ENCODE measurements at places on chromosomes 7 and 10. TPM values are rescaled to one million over a fixed set of nuclear protein-coding genes. Genes with fewer than 3 reads are reported as not detected.

GRCh38 chr7:158271646-158272045, 316.0 kb downstream of the PTPRN2 start:
- no peak for DNase-seq

DNA sequence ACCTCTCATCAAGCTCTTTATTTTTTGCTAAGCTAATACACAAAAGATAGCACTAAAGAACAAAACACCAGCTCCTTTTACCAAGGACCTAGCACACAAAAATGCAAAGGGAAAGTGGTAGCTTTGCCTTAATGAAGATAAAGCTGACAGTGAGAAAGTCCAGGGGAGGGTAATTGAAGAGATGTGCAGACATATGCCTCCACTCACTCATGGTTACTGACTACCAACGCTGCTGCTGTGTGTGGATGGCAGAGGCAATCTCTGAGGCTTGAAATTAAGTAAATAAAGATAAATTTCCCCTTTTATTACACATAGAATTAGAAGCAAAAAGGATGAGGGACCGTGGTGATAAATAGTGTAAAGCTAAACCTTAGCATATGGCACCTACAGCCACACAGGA, 87.0 kb downstream of the HGF start:
- no peak for DNase-seq

The PPP1R17 gene
- not detected for total RNA-seq

The GIMAP8 gene
- 2.9 TPM for total RNA-seq

The FFAR4 gene
- total RNA-seq: not detected

The SLC26A4 gene
- not detected for total RNA-seq

The UCN3 gene
- total RNA-seq: not detected

DNA sequence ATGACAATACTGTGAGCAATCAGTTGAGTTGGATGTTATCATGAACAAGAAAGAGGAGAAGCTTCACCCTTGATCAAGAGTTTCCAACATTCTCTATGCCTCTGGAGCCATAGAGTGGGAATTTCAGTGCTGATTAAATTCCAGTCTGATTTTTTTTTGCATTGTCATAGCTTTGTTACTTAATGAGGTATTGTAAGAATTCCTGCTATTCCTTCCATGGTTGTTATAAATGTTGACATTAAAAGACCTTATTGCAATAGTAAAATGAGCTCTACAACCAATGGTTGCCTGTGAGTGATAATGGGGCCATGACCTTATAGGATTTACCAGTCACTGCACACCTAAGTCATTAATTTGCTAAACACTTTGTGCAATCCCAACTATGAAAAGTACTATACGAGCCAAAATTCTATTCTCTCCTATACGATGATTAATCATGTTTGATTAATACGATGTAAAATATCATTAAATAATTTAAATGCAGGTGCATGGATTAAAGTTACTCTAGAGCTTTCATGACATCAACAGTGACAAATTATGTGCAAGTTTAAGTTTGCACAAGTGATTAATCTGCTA, 353.2 kb upstream of the KLF6 start:
- DNase-seq: no peak

- no peak for DNase-seq
Measured at GRCh38 chr7:40057292-40057691, 77.1 kb downstream of the MPLKIP start.

DNA sequence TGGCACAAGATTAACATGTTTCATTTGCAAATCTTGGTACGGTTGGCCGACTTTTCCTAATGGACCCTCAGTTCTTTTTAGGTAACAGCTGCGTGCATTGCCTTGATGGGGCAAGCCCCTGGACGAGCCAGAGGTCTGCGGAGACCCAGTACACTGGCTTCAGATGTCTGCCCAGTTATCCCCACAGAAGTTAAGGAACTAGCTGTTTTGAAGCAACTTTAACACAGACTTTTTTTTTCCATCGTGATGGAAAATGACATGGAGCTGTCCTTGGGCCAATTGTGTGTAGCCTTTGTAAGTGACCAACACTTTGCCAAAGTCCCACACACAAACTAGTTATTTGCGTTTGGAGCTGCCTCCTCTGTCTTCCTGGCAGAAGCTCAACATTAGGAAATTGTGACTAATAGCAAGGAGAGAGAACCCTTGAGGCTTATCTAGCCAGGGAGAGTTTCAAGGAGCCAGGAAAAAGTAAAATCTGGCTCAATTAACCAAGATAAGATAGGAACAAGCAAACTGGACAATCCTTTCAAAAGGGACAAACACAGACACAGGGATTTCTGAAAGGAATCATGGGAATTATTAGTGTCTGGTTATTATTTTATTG, 99.6 kb upstream of the BMPER start:
- DNase-seq: no peak

The LIPM gene
- not detected for total RNA-seq

- no peak for DNase-seq
Measured at GRCh38 chr7:4607311-4607729, 74.8 kb upstream of the FOXK1 start.

GRCh38 chr10:114685456-114685855, 27.4 kb upstream of the ABLIM1 start:
- DNase-seq: no peak

DNA sequence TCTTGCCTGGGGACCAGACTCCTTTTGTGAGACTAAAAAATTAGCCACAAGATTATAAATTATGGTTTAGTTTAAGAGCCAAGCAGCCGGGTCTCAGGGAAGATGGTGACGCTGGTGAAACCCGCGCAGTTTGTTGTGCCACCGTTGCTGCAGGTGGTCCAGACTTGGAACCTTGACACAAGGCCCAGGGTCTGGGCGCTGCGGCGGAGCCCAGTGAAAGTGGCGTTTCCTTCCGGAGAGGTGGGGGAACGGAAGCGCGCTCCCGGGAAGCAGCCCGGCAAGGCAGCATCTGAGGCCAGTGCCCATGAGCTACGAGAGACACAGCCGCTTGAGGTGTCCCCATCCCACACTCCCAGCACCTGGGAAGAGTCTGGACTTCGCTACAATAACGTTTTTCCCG, 131.6 kb downstream of the SKIDA1 start:
- DNase-seq: no peak

- DNase-seq: no peak
Measured at GRCh38 chr7:7764520-7765396, 46.4 kb upstream of the RPA3 start.

The SLC29A3 gene
- 2.5 TPM for total RNA-seq

DNA sequence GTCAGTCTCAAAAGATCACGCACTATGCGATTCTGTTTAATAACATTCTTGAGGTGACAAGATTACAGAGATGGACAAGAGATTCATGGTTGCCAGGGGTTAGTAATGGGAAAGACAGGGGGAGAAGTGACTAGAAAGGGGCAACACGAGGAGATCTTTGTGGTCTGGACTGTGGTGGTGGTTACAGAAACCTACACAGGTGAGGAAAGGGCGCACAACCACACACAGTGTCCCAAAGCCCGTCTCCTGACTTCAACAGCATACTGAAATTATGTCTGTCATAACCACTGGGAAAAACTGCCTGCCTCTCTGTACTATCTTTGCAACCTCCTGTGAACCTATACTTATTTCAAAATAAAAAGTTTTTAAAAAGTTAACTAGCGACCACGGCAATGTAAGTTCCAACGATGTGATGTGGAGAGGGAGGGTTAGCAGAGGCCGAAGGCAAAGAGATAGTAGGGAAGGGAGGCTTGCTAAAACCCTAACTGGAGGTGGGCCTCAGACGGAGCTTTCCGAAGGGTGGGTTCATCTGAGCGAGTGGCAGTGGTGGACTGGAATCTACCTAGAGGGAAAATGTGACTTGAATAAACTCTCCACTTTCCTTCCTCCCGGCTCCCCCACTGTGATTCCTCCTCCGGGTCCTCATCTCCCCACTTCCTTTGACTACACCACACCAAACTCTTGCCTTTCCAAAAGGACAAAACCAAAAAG, 43.7 kb downstream of the GNA12 start:
- no peak for DNase-seq

The SLC13A1 gene
- not detected for total RNA-seq

GRCh38 chr7:33495207-33495606, 365.8 kb downstream of the BBS9 start:
- no peak for DNase-seq

DNA sequence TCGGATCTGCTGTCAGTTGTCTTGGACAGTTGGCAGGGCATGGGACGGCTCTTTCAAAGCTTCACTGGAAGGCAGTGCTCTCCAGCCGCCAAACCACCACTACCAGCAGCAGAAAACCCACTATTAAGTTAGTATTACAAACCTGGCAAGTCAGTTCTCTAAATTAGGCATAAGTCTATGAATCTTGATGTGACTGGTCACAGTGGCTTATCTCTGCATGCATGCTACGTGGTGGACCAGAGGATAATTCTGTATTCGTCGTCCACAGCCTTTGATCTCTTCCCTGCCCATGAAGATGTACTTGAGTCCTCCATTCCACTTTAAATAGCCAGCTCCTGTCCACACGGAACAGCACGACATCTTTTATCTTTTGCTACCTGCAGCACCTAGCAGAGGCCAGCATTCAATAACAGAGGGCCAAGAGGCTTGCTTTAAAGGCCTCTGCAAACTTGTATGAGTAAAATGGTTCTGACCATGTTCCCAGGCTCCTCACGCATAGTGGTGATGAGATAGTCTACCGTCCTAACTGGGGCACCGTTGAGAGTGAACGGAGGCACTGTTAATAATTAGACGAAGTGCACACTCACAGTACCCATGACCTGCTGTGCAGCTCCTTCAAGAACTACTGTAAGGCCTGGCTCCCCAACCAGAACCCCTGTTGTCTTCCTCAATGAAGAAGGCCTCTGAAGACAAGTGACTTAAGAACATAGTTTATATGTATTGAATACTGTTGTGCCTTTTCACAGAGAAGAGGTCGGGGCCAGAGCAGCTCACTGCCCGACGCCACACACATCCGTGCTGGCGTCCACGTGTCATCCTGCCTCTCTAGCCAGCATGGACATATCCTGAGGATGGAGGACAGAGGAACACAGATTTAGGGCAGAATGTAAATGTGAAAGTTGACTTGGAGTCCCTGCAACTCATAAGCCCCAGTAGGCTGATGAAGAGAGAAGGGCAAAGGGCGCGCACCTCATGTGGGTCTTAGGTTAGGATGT, 1.0 kb downstream of the GPR146 start:
- DNase-seq: no peak

DNA sequence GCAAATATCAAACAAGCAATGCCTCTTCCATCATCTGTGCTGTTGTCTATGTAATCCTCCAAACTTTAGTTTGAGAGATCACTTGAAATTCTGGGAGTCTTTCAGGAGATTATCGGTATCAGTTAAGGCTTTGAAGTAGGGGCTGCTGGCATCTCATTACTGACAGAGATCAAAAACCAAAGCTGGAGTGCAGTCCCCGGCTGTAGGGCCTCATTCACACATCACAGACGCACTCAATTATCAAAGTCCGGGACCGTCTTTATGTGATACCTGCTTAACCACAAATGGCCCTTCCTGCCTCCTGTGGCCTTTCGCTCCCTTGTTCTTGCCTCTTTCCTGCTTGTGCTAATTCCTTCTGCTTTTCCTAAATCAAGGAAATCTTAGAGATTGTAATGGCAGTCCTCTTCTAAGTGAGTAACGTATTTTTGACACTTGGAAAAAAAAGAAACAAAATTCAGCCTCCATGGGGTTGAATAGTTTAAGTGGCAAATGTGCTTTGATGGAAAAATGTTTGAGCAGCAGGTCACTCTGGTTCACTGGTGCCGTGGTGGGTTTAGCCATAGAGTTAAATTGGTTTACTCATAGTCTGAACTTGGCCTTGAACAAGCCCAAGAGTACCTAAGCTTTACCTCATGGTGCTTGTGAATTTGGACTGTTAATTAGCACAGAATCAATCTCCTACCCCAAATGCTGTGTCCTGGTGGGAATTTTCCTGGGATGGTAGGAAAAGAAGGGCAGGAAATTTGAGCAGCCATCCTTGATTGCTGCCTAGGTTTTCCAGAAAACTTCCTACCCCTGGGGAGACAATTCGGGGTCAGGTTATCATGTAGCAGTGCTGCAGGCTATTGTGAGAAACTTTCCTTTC, 178.9 kb upstream of the LYZL1 start:
- DNase-seq: no peak

- no peak for DNase-seq
Measured at GRCh38 chr7:534959-535358, 15.3 kb upstream of the PDGFA start.

DNA sequence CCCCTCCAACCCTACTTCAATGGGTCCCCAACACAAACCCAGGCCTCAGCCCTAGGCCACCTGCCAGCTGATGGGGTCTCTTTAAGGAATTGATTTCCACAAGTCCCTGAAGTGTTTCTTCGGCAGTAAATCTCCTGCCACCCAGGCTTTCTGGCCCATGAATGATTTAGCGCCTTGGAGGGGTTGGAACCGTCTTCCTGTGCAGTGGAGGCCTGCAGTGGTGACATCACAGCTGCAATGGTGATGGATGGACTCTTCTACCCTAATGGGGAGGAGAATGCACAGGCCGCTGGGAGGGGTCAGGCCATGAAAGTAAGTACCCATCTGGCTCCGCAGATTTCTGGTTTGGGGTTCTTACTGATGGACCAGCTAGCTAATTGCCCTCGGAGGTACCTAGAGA, 163.8 kb downstream of the UBE2H start:
- DNase-seq: no peak

GRCh38 chr7:119900996-119901672, 371.8 kb upstream of the KCND2 start:
- no peak for DNase-seq

The PHYHIPL gene
- total RNA-seq: not detected

DNA sequence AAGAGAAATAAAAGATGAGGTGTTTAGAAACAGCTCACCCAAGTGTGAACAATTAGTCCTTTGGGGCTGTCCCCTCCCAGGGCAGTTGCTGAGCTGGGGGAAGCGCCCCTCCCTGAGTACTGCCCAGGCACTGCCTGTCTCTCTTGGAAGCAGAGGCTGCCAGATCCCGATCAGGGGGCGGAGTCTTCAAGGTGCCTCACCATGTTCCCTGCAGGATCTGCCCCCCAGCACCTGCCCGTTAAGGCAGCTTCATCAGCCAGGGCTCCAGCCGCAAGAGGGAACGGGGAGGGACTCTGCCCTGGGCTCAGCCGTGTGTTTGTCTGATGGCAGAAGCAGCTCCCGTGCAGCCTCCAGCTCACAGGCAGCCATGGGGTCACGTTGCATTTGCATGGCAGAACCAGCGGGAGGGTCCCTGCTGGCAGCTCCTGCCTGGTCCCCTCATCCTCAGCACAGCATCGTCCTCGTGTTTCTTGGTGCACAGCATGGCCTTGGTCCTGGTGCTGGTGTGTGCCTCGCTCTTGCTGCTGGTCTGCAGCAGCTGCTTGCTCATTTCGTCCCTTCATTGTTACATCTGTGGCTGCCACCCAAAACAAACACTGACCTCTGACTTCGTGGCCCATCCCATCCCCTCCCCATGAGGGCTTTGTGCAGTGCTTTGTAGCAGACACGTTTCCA, 10.7 kb upstream of the DPYSL4 start:
- DNase-seq: no peak

GRCh38 chr10:74898201-74898976, 72.0 kb downstream of the KAT6B start:
- DNase-seq: peak; percentile 9

The CCDC172 gene
- total RNA-seq: not detected

- no peak for DNase-seq
Measured at GRCh38 chr10:98308669-98309365, 40.8 kb upstream of the LOXL4 start.

Data from CD4-positive, alpha-beta T cell (primary cell).